Stimulated activated naive B cell treated with anti-CD40 and anti-IgM and Interleukin-4, amounts not matched to agents 10 μg/mL and 1 μg/mL and 100 μg/mL, for 72 hours (primary cell): ENCODE measurements at places on chromosomes 5 and 9.

DNA sequence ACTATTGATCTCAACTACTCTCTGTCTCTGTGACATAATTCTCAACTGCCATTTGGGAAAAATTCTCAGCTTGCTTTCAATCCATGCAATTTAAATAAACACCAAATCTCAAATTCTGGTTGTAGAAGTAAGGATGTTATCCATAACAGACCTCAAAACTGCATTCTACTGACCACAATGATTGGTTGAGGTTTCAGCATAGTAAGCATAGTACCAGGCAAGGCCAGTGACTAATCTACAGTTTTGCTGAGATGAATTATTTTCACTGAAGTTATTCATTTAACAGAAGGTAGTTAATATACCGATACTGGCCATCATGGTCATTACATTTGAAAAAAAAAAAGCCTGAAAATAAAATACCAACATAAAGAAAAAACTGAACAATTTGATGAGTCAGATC is 488.0 kb upstream of the CDH18 start:
- no peak for DNase-seq

GRCh38 chr5:15864536-15865215 is 314.9 kb downstream of the MARCHF11 start:
- no peak for DNase-seq

DNA sequence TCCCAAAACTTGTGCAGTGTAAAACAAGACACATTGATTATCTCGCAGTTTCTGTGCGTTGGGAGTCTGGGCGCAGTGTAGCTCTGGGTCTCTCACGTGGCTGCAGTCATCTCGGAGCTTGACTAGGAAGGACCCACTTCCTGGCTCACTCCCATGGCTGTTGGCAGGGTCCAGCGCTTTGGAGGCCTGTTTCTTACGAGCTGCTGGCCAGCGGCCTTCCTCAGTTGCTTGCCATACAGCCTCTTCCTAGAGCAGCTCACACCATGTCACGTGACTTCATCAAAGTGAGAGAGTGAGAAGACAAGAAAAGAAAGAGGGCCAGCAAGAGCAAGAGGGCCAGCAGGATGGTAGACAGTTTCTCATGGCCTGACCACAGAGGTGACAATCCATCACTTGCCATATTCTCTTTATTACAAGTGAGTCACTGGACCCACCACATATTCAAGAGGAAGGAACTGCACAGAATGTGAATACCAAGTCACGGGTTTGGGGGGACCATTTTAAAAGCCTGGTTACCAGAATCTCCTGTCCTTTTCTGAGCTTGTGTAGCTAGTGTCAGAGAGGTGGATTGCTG is 36.2 kb downstream of the MCCC2 start:
- no peak for DNase-seq

GRCh38 chr9:95733741-95734666 is 141.5 kb upstream of the ERCC6L2 start:
- DNase-seq = no peak

DNA sequence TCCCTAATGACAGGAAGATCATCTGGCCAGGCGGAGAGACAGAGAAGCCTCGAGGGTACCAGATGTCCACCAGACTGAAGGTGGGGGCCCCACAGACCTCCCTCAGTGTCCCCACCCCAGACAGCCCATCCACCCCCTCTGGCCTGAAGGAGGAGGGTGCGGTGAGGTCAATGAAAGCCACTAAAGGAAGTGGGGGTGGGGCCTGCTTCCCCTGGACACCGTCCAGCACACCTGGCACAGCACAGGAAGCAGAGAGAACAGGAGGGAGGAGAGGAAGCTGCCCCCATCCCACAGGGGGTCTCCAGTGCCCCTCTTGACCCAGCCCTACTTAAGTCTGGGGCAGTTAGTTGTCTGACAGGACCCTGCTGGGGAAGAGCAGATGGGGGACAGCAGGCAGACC is 11.2 kb downstream of the LRRC26 start:
- no peak for DNase-seq

DNA sequence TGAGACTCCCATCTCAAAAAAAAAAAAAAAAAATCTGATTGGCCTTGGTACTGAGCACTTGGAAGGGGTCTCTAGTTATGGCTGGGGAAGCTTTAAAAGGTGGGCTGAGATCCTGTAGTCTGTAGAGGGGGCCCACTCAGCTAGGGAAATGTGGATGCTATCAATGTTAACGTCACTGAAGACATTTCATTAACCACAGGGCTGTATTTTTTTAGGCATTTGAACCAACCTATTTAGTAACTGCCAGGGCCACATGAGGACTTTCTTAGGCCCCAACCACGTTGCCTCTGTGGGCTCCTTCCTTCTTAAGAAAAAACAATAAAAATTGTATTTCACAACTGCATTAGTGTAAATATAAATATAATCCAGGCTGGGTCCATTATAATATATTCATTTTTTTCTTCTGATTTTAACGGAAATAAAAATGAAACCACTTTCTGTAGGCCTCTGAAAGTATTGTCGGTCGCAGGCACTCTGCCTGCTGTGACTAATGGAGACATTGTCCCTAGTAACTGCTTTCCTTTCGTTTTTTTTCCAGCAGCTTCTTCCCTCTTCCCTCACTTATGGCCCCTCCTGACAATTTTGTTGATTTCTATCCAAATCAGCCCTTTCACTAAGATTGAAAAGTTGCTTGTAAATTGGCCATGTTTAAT is 71.6 kb downstream of the GCNT1 start:
- DNase-seq = no peak
